Stimulated activated CD4-positive, alpha-beta T cell treated with anti-CD3 and anti-CD28 coated beads, TNF-alpha, amount 100 ng/mL, for 24 hours (primary cell): ENCODE measurements at places on chromosomes 5 and 9.

DNA sequence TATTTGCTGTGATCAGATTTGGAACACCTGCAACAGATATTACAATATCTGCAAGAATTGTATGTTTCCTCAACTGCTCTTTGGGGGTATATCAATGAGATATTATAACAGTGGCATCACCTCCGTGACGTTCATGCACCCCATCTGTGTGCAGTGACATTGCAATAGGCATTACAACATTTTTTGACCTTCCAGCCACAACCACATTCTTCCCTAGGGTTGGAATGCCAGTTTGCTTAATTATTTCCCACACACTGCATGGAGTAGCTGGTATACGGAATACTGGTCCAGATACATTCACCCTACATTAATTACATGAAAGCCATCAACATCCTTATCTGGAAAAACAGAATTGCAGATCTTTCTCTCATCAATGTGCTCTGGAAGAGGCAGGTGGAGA, 42.3 kb downstream of the FBXO4 start:
- no peak for DNase-seq

- DNase-seq, result no peak
These were observed 58.1 kb downstream of the CDO1 start for GRCh38 chr5:115758356-115758755.

- DNase-seq, result no peak
These were observed 5.7 kb upstream of the ASB6 start for GRCh38 chr9:129647635-129648034.

- no peak for DNase-seq
These were observed 422.3 kb downstream of the EBF1 start for GRCh38 chr5:158677470-158677838.

GRCh38 chr5:82309091-82309531, 31.0 kb upstream of the RPS23 start:
- no peak for DNase-seq

DNA sequence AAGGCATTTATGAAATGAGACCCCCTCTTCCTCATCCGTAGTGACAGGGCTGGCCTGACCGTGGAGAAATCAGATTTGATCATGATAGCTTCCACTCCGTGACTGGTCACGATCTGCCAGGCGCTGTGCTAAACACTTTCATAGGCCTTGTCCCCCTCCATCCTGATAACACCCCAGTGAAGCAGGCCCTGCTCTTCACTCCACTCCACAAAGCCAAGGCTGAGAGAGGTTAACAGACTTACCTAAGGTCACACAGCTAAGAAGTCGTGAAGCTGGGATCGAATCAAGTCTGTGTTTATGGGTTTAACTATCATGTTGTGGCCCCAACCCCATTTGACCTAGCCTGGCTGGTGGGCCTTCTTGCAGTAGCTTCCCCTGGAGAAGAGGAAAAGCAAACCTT, 53.3 kb upstream of the IL17B start:
- no peak for DNase-seq

DNA sequence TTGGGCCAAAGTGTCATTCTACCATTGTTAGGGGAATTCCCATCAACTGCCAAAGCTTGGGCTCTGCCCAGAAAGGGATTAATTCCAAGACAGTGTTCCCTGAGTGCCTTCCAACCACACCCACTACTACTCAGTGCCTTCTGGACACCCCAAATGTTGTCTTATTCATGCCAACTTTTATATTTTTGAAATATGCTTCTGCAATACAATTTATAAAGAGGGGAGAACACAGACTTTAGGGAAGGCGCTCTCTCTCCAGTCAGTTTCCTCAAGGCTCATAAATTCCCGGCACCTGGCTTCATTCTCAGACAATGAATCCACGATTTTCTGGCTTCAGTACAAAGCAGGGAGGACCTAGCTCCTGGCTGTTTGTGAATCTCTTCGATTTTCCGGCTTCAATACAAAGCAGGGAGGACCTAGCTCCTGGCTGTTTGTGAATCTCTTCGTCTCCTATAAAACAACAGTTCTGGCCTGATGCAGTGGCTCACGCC, 120.1 kb upstream of the MYO10 start:
- no peak for DNase-seq

- no peak for DNase-seq
These were observed 38.0 kb upstream of the PRDM12 start for GRCh38 chr9:130626249-130626996.

GRCh38 chr9:134936346-134937163, 18.8 kb upstream of the FCN1 start:
- no peak for DNase-seq

GRCh38 chr9:137308057-137308619, 6.1 kb upstream of the NRARP start:
- no peak for DNase-seq

GRCh38 chr9:70044490-70045307, 1.1 kb downstream of the MAMDC2 start:
- DNase-seq, result no peak

DNA sequence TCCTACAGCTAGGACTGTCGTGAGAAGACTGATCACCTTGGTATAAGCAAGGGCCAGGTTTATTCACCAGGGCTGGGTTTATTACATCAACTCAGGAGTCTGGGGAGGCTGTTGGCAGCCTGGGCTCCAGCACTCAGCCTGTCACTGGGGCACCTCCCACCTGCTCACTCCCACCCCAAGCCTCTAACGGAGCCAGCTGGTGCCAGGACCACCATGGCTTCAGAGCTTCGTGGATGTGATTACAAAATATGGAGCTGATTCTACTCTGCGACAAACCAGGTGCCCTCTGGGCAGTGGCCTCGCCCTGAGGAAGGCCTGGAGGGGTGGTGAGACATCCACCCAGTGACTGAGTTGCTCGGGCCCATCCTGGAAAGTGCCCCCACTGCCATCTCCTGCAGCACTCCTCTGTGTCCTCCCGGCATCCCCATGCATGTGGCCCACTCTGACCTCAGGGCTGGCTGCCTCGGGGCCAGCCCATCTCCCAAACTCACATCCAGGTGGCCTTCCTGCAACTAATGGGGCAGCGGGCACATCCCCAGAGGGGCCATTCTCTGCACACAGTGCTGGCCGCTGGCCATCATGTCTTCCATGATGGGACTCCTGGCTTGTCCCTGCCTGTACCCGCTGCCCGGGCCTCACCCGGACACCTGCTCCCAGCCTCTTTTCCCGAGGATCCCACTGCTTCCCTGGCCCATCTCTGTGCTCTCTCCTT, 49.6 kb downstream of the SECISBP2 start:
- no peak for DNase-seq
